Osteoblast (primary cell): ENCODE measurements at places on chromosomes 1 and 21. TPM values are rescaled to one million over a fixed set of nuclear protein-coding genes. Genes with fewer than 3 reads are reported as not detected.

The SPRR3 gene
- not detected in 2 replicates for total RNA-seq

The SPRR1B gene
- total RNA-seq, result not detected in 2 replicates

The ANGPTL3 gene
- total RNA-seq, result under 0.01 TPM in 1 of 2 replicates, not detected in the other

The LAMC2 gene
- total RNA-seq, result 3.3 and 3.5 TPM in 2 replicates
